Activated CD4-positive, alpha-beta memory T cell treated with anti-CD3 and anti-CD28 coated beads, Interleukin-2, amount 10 ng/mL, durations not matched to agents 7 days and 5 days (primary cell): ENCODE measurements at places on chromosomes 11 and 22. TPM values are rescaled to one million over a fixed set of nuclear protein-coding genes. Genes with fewer than 3 reads are reported as not detected.

DNA sequence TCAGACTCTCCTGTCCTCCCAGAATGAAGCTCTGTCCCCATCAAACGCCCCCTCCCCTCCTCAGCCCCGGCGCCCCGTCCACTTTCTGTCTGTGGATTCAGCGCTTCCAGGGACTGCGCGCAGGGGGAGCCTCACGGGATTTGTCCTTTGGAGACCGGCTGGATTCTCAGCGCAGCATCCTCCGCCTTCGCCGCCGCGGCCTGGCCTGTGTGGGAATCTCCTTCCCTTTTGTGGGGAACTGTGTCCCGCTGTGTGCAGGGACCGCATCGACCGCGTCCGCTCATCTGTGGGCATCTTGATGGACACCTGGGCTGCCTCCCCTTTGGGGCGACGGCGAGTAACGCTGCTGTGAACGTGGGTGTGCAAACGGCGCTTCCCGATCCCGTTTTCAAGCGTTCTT lies 1.1 kb upstream of the SCT start:
- H3K27me3 ChIP-seq: peaks cover 22% of the 10 kb centered on the region
- H3K27ac ChIP-seq: no peak overlapping the region
- no peaks in the 10 kb centered on the region for H3K36me3 ChIP-seq
- no peak for DNase-seq
- H3K4me1 ChIP-seq: peaks cover 19% of the 10 kb centered on the region

DNA sequence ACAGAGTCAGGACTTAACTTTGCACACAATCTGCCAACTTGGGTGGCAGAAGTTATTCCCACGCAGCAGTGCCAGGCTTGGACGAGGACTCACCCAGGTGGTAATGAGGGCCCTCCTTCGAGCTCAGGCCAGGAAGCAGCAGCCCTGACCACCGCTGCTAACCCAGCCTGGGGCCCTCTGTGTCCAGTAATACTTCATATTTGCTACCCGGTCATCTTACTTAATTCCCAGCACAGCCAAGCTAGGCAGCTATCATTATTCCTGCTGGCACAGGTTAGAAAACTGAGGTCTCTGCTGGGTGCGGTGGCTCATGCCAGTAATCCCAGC lies 15.4 kb upstream of the LRP5 start:
- DNase-seq: no peak
- no peak overlapping the region for H3K27ac ChIP-seq
- H3K36me3 ChIP-seq: no peaks in the 10 kb centered on the region
- H3K27me3 ChIP-seq: peaks cover 6% of the 10 kb centered on the region
- peaks cover 3% of the 10 kb centered on the region for H3K4me1 ChIP-seq

- no peaks in the 10 kb centered on the region for H3K4me1 ChIP-seq
- H3K27ac ChIP-seq: no peak overlapping the region
- H3K4me3 ChIP-seq: no peak overlapping the region
- DNase-seq: no peak
- H3K27me3 ChIP-seq: peaks cover 10% of the 10 kb centered on the region
Observed at GRCh38 chr11:119520400-119520799, 97.4 kb upstream of the THY1 start.

DNA sequence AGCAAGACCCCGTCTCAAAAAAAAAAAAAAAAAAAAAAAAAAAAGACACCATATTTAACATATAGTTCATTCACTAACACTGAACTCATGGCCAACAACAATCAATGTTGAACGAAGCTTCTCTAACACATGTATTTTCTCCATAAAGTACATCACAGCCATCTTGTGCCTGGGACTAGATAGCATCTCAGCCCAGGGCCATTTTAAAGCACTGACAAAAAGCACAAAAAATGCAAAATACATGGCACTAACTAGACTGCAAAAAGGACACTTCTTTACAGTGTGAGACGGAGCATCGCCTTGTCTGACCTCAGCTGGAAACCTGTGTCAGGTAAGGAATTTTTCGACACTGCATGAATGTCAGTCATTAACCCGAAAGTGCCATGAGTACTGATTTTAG lies 23.3 kb downstream of the KIAA0930 start:
- no peak overlapping the region for H3K4me3 ChIP-seq
- peaks cover 6% of the 10 kb centered on the region for H3K4me1 ChIP-seq
- H3K36me3 ChIP-seq: no peaks in the 10 kb centered on the region
- H3K27ac ChIP-seq: no peak overlapping the region

- DNase-seq: no peak
- no peak overlapping the region for H3K27ac ChIP-seq
- H3K27me3 ChIP-seq: peaks cover 4% of the 10 kb centered on the region
- H3K36me3 ChIP-seq: no peaks in the 10 kb centered on the region
- no peaks in the 10 kb centered on the region for H3K4me1 ChIP-seq
- H3K4me3 ChIP-seq: no peak overlapping the region
Observed at GRCh38 chr11:69365558-69365957, 71.6 kb downstream of the MYEOV start.

- H3K27ac ChIP-seq: no peak overlapping the region
- no peaks in the 10 kb centered on the region for H3K36me3 ChIP-seq
- no peaks in the 10 kb centered on the region for H3K4me1 ChIP-seq
- no peak overlapping the region for H3K4me3 ChIP-seq
Observed at GRCh38 chr11:36744375-36745168, 146.5 kb upstream of the RAG2 start.

- peaks cover 4% of the 10 kb centered on the region for H3K27me3 ChIP-seq
- DNase-seq: no peak
- no peak overlapping the region for H3K4me3 ChIP-seq
Observed at GRCh38 chr11:61718621-61719302, 33.7 kb upstream of the MYRF start.

- H3K4me1 ChIP-seq: no peaks in the 10 kb centered on the region
- H3K27me3 ChIP-seq: no peaks in the 10 kb centered on the region
- H3K36me3 ChIP-seq: no peaks in the 10 kb centered on the region
- no peak overlapping the region for H3K4me3 ChIP-seq
- DNase-seq: no peak
Observed at GRCh38 chr11:15779518-15779917, 576.8 kb downstream of the SOX6 start.

GRCh38 chr11:82924522-82925224 lies 23.1 kb downstream of the DDIAS start:
- no peaks in the 10 kb centered on the region for H3K27me3 ChIP-seq
- H3K36me3 ChIP-seq: peaks cover 27% of the 10 kb centered on the region
- no peak overlapping the region for H3K27ac ChIP-seq
- no peak overlapping the region for H3K4me3 ChIP-seq

- DNase-seq: no peak
- H3K27me3 ChIP-seq: peaks cover 4% of the 10 kb centered on the region
- H3K27ac ChIP-seq: no peak overlapping the region
- no peaks in the 10 kb centered on the region for H3K4me1 ChIP-seq
- H3K4me3 ChIP-seq: no peak overlapping the region
- no peaks in the 10 kb centered on the region for H3K36me3 ChIP-seq
Observed at GRCh38 chr11:123801765-123802164, 4.4 kb downstream of the OR6M1 start.

- H3K27ac ChIP-seq: no peak overlapping the region
- DNase-seq: no peak
- H3K4me1 ChIP-seq: no peaks in the 10 kb centered on the region
- no peak overlapping the region for H3K4me3 ChIP-seq
- peaks cover 1% of the 10 kb centered on the region for H3K27me3 ChIP-seq
- H3K36me3 ChIP-seq: no peaks in the 10 kb centered on the region
Observed at GRCh38 chr11:133133606-133134005, 398.7 kb downstream of the OPCML start.

- peaks cover 15% of the 10 kb centered on the region for H3K27me3 ChIP-seq
- DNase-seq: no peak
- no peaks in the 10 kb centered on the region for H3K36me3 ChIP-seq
- H3K4me3 ChIP-seq: no peak overlapping the region
Observed at GRCh38 chr22:29190051-29190450, 15.6 kb upstream of the EMID1 start.

DNA sequence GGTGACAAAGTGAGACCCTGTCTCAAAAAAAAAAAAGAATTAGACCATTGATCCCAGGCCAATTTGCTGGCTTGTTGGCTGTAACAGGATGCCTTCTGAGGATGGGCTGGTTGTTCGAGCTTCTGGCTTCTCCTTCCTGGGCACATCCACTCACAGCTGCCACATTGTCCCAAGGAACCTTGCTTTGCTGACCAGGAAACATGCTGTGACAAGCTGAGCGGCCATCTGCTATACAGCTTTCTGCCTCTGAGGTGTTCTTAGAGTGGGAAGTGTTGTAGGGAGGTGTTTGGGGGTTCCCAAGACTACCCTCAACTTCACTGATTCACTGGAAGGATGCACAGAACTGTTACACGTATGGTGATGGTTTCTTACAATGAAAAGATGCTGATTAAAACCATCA lies 6.5 kb downstream of the SNAP29 start:
- H3K4me1 ChIP-seq: peaks cover 52% of the 10 kb centered on the region
- H3K27me3 ChIP-seq: no peaks in the 10 kb centered on the region
- peaks cover 25% of the 10 kb centered on the region for H3K36me3 ChIP-seq
- no peak overlapping the region for H3K4me3 ChIP-seq

DNA sequence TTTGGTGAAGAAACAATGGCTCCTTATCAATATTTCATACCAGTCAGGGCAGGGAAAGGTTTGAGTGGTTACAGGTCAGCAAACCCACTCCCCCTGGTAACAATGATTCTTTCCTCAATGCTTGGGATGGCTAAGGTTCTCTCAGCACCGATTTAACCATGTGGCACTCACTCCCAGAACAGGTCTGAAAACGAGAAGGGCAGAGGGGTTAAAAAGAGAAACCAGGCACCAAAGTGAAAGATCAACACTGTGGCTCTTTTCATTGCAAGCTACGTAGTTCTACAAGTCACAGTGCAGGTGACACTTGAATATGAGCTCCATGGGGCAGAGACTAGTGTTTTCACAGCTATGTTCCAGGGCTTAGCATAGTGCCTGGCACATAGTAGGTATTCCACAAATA lies 132.4 kb downstream of the PLEKHA7 start:
- no peaks in the 10 kb centered on the region for H3K27me3 ChIP-seq
- no peaks in the 10 kb centered on the region for H3K4me1 ChIP-seq
- no peaks in the 10 kb centered on the region for H3K36me3 ChIP-seq
- H3K27ac ChIP-seq: no peak overlapping the region

- no peaks in the 10 kb centered on the region for H3K36me3 ChIP-seq
- no peak overlapping the region for H3K4me3 ChIP-seq
- DNase-seq: no peak
- no peaks in the 10 kb centered on the region for H3K4me1 ChIP-seq
- peaks cover 2% of the 10 kb centered on the region for H3K27me3 ChIP-seq
Observed at GRCh38 chr11:110587972-110588371, 124.3 kb downstream of the ARHGAP20 start.

DNA sequence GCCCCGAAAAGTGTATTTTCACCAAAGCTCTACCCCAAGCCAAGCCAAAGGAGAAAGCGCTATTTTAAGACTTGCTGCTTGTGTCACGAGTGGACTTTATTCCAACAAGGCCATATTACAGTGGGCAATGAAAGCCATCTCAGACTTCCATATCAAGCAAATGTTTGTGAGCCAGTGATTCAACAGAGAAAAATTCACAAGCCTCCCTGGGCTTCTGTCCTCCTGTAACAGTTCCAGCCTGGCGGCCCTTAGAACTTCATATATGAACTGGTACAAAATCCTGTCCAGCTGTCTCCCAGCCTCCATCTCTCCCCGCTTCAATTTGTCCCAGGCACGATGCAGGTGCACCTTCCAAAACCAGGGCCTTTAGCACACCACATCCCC lies 11.2 kb downstream of the LARGE1 start:
- no peak overlapping the region for H3K4me3 ChIP-seq
- H3K36me3 ChIP-seq: no peaks in the 10 kb centered on the region
- H3K27ac ChIP-seq: no peak overlapping the region
- no peaks in the 10 kb centered on the region for H3K4me1 ChIP-seq

OR52H1 gene
- total RNA-seq: not detected

OR8D4 gene
- total RNA-seq: not detected

IRAG1 gene
- total RNA-seq: 0.08 TPM

PKDREJ gene
- not detected for total RNA-seq

LIPT2 gene
- total RNA-seq: 1.4 TPM

RIMBP3C gene
- total RNA-seq: 0.33 TPM
